ENCODE measurements at places on chromosomes 3 and 15.

DNA sequence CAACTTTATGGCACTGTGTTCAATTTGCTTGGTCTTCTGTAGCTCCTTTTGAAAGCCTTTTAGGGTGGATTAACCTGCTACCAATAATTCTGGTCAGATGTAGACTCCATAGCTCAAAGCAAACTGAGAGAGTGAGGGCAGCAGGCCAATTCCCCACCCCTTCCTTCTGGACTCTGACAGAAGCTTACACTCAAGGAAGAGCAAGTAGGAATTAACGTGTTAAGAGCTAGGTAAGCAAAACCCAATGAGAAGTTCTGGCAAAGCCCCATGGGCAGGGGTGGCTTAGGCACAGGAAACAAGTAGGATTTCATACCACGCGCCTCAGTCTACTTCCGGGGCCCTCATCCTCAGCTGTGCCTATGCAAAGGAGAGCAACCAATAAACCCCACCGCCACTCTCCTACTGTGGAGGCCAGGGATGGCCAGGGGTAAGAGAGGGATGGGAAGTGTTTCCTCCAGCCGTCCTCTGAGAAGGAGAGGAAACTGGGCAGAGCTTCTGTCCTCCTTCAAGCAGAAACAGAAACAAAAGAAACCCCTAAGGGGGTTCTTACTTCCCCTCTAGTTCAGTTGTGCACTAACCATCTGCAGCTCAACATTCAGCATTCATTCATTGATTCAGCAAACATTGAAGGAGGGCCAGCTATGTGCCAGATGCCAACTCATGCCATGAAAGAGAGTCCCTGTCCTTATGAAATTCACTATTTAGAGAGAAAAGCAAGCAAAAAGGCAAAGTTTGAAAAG, 12.6 kb downstream of the CCR5 start:
- no peak for DNase-seq

DNA sequence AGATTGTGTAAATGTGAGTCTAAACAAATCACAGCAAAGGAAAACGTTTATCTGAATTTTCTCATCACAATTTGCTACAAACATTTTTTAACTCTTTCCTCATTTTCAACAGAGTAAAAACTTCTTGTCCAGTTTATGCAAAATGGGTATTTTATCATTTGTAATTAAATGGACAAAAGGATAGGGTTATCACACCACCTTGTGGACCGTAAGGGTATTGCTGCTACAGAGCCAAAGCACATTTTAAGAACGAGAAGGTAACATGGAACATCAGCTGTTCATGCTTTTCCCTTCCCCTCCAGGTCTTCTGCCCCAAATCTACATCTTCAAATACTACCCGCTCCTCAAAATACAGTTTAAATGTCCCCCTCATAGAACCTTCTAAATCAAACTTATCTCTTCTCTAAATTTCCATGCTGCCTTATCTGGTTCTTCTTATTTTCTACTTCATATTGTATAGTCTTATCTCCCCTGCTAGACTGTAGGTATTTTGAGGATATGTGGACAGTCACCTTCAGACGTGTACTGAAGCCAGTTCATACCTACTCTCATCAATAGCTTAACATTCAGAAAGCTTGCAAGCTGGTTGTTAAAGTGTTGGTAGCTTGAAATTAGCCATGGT, 12.8 kb upstream of the SETMAR start:
- no peak for DNase-seq

GRCh38 chr3:38597502-38598060, 51.9 kb downstream of the SCN5A start:
- no peak for DNase-seq

GRCh38 chr15:55279746-55280351, 9.8 kb downstream of the RAB27A start:
- DNase-seq, result peak; percentile 78

GRCh38 chr3:99972380-99973104, 141.8 kb downstream of the FILIP1L start:
- no peak for DNase-seq

DNA sequence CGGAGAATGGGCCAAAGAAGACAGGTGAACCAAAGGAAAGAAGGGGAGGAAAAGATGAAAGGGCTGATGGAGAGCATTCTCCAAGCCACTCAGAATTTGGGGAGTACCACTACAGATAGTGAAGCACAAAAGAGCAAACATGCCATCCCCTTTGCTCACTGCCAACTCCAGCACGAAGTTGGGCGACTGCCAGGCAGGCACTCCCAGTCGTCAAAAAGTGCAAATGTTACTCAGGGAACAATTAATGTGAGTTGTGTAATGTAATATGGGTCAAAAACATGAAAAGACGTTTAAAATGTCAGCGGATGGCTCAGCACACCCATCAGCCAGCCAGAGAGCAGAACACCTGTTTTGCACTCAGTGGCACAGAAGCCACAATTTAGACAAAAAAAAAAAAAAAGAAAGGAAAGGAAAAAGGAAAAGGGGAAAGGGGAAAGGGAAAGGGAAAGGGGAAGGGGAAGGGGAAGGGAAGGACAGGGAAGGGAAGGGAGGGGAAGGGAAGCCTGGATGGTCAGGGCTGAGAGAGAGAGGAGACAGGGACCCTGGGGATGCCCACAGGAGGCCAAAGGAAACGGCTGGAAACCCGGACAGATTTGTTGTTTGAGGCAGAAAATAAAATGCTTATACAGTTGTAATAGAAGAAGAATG, 82.7 kb downstream of the COL8A1 start:
- DNase-seq, result no peak

DNA sequence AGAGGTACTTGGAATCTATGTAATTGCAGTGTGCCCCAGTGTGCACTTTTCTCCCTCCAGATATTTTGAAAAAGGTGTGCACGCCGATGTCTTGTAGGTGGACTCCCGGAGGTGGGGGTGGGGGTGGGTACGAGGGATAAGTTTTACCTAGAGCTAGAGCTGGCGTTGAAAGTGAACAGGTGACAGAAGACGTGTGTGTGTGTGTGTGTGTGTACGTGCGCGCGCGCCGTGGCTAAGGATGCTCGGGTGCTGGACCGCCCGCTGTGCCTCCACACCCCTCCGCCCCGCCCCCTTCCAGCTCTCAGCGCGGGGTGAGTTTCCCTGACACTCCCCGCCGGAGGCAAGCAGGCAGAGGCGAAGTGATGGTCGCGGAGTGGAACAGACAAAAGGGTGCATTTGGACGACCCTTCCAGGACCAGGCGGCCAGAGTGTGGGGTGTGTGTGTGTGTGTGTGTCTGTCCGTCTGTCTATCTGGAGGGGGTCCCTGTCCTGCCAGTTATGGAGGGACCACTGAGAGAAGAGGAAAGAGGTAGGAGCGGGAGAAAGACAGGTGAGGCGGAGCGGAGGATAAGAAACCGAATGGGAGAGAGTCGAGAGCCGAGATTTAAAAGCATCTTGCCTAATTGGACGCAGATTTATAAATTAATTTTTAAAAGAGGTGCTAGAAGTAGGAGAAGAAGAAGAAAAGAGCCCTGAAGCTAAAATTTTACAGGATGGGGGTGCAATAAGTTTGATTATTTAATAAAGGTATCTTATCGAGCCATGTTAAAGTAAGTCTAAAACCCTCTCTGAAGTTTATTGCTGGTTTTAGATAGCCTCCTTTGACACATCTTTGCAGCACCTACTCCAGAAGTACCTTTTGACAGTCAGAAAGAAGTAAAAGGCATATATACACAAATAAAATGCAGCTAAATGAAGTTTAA, 335.8 kb upstream of the THRB start:
- DNase-seq, result no peak

- DNase-seq, result no peak
Measured at GRCh38 chr3:24151594-24151993, 206.5 kb downstream of the NR1D2 start.

DNA sequence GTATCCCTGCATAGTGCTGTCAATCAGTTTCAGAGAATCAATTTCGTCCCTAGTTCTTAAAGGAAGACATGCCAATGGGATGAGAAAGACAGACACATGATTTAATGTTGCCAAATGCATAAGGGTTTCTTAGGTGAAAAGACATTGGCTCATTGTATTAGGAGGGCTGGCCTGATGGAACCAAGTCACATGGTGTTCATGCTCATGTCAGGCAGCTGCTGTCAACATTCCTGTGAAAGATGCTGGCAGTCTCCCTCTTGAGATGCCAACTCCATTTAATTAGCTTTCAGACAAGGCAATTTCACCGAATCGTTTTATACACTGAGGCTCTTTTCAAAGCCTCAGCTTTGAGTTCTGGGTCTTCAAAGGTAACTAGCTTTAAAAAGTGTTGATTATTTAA, 16.1 kb upstream of the IL1RAP start:
- no peak for DNase-seq
